ENCODE measurements at places on chromosomes 6 and 20.

- DNase-seq: no peak
Measured at GRCh38 chr6:105609375-105609991, 206.6 kb upstream of the PREP start.

DNA sequence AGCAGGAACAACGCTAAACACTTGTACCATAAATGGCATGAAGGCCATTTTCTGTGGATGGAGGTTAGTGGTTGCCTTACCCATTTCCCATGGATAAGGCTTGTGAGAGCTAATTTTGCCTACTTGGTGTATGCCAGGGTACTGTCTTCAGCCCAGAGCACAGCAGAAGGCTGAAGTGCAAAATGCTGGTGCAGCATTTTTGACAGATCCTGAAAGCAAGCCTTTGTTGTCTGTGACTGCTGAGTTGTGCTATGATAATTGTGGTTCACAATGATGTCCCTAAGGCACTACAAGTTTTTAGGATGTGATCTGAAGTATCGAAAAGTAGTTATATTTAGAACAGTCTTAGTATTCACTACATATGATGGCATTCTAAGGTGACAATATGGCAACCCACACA, 14.7 kb upstream of the HMGN3 start:
- DNase-seq: no peak

DNA sequence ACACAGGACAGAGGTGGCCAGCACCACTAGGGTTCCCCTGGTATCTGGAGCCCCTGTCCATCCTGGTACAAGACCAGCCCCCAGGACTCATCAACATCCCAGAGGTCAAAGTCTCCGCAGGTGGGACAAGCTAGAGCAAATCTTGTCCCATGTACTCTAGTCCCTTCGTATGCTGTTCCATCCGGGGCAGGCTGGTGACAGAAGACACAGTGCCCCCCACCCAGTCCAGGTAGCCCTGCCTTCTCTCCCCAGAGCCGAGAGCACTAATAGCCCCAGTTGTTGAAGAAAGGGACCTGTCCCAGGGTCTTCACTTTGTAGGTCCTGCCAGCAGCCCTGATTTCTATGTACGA, 21.1 kb downstream of the PCK1 start:
- DNase-seq: no peak

- no peak for DNase-seq
Measured at GRCh38 chr6:6357032-6357431, 36.6 kb upstream of the F13A1 start.

GRCh38 chr6:40387871-40388264, 199.3 kb downstream of the LRFN2 start:
- DNase-seq: no peak

DNA sequence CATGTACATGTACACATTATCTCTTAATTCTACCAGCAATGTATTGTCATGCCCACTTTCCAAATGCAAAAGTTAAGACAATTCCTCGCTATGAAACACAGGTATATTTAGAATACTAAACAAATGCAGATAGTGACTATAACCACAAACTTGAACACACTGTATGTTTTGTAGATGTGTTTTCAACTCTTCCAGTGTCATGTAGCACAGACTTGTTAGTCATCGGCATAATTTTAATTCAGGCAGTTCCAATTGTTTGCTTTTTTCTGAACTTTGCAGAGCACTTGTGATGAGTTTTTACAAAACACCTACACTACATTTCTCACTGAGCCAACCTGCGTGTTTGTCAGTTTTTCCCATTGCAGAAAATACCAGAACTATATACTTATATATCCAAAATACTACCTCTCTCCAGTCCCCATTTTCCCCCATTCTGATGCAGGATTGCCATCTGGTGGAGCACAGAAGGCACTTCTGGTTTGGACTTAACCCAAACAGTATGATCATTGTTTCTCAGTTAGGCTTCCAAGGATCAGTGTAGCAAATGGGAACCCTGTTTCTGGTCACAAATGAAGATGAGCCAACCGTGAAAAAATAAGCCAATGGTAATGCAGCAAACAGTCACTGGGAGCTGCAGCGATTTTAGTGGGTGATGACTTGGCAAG, 143.4 kb downstream of the ADGRB3 start:
- DNase-seq: no peak

- no peak for DNase-seq
Measured at GRCh38 chr20:57262784-57263609, 3.4 kb downstream of the BMP7 start.

- DNase-seq: no peak
Measured at GRCh38 chr20:59223182-59223601, 59.6 kb downstream of the ZNF831 start.

- DNase-seq: no peak
Measured at GRCh38 chr6:44286747-44287146, 16.5 kb downstream of the TMEM151B start.

DNA sequence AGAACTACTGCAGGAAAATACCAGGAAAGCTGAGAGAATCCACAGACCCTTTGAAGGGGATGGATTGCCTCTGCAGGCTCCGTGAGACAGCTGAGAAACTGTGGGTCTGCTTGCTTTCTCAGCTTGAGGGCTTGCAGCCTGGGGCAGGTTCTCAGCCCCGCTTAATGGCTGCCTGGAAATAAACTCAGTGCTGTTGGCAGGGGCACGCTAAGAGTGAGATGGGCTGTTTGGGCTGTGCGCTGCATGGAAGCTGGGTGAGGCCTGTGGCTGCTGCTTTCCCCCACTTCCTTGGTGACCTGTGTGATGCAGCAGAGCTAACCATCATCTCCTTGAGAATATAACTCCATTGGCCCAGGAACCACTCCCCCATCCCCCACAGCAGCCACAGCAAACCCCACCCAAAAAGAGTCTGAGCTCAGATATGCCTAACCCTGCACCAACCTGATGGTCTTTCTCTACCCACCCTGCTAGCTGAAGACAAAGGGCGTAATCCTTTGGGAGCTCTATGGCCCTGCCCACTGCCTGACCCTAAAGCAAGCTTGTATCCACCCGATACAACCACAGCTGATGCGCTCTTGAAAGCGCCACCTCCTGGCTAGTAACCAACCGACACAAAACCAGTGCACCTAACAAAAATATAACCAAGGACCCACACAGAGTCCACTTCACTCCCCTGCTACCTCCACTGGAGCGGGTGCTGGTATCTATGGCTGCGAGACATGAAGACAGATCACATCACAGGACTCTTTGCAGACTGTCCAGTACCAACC, 800.6 kb upstream of the MAP3K7 start:
- DNase-seq: no peak

DNA sequence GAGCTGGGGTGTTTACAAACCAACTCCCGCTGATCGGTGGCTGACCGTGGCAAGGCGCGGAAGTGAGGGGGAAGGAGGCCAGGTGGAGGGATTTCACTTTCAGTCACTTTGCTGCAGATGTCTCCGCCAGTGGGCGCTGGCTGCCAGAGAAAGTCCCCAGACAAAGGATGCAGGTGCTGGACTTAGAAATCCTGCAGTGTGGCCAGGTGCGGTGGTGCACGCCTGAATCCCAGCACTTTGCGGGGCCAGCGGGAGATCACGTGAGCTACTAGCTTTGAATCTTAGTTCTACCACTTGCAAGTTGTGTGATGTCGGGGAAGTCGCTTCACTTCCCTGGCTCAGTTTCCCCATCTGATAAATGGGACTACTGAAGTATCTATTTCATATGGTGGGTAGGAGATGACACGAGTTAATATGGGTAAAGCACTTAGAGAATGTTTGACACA, 180.4 kb downstream of the ZNF217 start:
- DNase-seq: peak; percentile 76

GRCh38 chr6:112203577-112204349, 50.6 kb downstream of the LAMA4 start:
- DNase-seq: no peak

DNA sequence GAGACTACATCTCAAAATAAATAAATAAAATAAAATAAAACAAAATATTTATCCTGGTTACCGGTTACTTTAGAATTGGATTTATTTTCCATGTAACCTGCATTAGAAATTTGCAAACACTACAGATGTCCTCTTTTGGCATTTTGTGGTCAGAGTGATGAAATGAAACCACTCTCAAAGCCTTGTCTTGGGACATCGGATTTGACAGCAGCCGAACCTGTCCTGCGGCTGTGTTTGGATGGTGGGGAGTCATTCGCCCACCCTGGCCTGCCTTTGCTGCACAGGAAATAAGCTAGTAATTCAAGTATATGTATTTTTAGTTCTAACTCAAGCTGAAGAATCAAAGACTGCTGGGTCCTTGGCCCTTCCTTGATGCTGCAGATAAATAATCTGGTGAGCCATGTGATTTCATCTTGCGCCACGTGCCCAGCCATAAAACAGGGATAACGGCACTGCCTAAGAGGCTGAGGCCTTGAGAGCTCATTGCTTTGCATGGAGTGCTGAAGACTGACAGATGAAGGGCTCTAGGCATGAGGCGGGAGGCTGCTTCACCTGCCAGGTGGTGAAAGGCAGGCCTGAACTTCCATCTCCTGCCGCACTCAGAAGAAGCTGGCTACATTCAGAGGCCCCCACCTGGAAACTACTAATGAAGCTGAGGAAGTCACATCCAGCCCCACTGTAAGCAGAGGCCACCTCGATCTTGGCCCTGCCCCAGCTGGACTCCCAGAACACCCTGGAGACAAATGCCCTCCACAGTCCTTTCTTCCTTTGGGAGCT, 76.9 kb downstream of the NOL4L start:
- DNase-seq: no peak

GRCh38 chr6:132187816-132188215, 213.5 kb downstream of the MOXD1 start:
- no peak for DNase-seq

DNA sequence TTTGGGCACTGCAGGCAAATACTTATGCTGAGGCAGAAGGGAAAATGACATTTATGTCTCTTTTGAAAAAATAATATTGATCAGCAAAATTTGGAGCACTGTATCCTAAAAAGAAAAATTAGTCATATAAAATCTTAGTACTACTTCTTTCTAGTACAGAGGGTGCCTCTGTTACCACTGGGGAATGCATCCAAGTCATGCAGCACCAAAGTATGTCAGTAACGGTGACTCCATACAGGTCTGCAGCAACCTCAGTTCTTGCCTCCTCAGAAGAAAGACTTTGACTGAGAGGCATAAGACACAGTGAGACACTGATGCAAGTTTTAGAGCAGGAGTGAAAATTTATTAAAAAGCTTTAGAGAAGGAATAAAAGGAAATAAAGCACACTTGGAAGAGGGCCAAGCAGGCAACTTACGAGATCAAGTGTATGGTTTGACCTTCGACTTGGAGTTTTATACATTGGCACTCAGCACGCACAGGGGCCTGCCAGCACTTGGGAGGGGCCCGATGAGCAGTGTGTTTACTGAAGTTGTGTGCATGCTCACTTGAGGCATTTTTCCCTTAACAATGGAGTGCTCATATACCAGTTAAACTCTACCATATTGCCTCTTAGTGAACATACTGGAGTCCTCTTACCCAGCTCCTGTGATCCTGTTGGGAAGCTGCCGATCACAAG, 1244.8 kb downstream of the EPHA7 start:
- DNase-seq: no peak

DNA sequence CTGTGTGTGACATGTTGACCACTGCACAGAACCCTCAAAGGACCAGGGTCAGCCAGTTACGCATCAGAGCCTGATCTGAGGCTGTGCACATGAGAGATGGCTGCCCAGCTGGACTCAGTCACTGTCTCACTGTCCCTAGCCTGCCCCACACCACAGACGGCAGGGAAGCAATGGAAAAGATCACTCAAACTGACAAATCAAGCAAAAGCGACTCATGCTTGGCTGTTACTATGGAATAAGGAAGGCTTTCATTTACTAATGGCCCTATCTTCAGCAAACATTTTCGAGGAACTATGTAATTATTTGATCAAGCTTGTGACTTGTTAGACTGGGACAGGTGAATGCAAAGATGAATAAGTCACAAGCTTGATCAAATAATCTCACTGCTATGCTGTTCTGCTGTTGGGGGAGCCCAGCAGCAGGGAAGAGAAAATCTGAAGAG, 137.0 kb downstream of the SLC23A2 start:
- no peak for DNase-seq

GRCh38 chr6:155493026-155493693, 37.5 kb upstream of the NOX3 start:
- DNase-seq: no peak

DNA sequence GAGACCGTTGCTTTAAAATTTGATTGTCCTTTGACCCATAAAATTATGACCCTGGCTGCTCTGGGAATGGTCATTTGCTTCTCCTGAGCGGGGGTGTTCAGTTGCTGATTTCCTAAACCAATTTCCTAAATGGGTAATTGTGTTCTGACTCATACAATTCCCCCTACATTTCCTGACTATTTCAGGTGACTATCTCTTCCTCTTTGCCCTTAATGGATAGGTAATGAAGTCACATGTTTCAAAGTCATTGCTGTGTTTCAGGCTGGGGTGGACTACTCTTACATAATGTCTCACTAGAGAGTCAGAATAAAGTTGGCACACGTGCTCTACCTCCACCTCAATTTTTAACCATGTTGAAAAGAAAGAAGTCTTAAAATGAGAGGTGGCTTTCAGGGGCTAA, 109.8 kb downstream of the DOK5 start:
- no peak for DNase-seq

GRCh38 chr6:158783851-158784250, 35.3 kb downstream of the EZR start:
- DNase-seq: no peak

DNA sequence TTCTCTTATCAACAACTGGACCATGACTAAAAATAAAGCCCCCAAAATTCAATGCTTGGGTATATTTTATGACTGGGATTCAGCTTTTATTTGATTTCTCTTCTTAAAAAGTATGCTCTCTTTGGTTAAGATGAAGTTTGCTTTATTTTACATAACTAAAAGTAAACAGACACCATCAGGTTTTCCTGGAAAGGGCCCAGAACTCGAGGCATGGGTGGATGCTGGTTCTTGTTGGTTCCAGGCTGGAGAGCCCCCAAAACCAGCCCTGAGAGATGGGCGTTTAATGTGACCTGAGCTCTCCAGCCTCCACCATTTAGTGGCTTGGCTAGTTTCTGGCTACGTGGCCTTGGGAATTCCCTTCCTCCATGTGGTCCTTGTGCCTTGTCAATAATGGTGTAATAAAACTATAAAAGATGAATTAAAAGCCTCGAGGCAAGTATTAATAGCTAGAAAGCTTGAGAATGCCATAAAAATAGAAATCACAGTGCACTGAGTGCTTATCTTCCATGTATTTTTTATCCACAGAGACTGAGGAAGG, 34.1 kb downstream of the BANF2 start:
- DNase-seq: no peak

GRCh38 chr6:6284221-6284966, 36.1 kb downstream of the F13A1 start:
- no peak for DNase-seq

GRCh38 chr20:56542489-56543030, 9.5 kb downstream of the FAM209B start:
- DNase-seq: no peak

GRCh38 chr6:143357561-143358255, 92.8 kb downstream of the ADAT2 start:
- no peak for DNase-seq

DNA sequence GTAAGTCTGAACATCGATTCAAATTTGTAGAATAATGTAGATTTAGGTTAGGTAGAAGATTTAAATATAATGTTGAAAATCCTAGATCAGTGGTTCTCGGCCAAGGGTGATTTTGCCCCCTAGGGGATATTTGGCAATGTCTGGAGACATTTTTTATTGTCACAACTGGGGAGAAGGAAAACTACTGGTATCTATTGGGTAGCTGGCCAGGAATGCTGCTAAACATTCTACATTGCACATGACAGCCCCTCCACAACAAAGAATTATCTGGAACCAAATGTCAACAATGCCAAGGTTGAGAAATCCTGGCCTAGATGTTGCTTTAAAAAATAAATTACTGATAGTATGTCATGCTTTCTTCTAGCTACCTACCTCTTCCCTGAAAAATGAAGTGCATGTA, 76.1 kb downstream of the HIVEP2 start:
- DNase-seq: no peak

Measured in GM19239 (cell line).